ENCODE measurements at places on chromosomes 2 and 18.

GRCh38 chr2:209872675-209873074, 101.0 kb downstream of the UNC80 start:
- DNase-seq = no peak

DNA sequence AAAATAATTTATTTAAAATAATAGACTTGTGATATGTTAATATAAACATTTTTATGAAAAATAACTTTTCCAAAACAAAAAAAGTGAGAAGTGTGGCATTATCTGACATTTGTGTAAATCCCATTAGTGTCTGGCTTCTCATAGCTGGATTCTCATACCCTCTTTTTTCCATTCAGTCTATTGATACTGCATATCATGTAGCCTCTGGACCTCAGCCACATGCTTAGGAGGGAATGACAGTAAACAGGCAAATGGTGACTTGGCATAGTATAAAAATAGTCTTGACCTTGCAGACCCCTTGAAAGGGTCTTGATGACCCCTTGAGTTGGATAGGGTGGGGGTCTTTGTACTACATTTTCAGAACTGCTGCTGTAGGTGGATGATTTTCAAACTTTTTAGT, 29.2 kb downstream of the GALNT1 start:
- no peak for DNase-seq

DNA sequence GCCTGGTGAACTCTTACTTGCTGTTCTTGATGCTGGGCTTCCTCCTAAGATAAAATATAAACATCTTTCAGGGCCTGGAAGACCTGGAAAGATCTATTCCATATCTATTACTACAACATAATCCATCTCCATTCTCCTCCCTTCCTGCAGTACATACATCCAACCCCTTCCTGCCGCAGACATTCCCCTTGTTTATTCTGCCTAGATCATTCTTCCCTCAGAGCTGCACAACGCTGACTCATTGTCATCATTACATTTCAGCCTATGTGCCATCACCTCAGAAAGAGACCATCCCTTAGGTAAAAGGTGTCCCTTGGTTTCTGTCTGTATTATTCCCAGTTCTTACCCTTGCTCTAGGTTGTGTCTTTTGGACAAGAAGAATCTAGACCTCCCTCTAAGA, 2.5 kb upstream of the CDH7 start:
- DNase-seq = no peak

DNA sequence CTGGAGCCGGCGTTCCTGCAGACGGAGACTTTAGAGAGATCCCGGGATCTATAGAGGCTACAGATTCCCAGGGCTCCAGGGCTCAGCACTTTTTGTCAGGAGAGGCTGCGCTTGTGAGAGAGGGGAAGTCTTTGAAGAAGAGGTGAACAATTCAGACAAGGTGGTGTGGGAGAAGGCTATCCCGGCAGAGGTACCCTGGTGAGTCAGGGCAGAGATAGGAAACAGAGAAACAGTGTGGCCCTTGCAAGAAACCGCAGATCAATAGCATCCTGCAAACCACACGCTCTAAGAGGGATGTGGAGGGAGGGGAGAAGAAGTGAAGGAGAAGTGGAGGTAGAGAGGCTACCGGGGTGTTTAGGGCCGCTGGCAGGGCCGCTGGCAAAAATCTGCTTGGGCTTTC, 160.5 kb upstream of the APCDD1 start:
- DNase-seq = no peak

- DNase-seq = no peak
Observed at GRCh38 chr2:20209373-20210109, 15.4 kb downstream of the SDC1 start.

GRCh38 chr2:96393989-96394761, 58.6 kb downstream of the NCAPH start:
- DNase-seq = no peak

- peak; percentile 50 for DNase-seq
Observed at GRCh38 chr2:196170213-196170605, 1.2 kb downstream of the STK17B start.

DNA sequence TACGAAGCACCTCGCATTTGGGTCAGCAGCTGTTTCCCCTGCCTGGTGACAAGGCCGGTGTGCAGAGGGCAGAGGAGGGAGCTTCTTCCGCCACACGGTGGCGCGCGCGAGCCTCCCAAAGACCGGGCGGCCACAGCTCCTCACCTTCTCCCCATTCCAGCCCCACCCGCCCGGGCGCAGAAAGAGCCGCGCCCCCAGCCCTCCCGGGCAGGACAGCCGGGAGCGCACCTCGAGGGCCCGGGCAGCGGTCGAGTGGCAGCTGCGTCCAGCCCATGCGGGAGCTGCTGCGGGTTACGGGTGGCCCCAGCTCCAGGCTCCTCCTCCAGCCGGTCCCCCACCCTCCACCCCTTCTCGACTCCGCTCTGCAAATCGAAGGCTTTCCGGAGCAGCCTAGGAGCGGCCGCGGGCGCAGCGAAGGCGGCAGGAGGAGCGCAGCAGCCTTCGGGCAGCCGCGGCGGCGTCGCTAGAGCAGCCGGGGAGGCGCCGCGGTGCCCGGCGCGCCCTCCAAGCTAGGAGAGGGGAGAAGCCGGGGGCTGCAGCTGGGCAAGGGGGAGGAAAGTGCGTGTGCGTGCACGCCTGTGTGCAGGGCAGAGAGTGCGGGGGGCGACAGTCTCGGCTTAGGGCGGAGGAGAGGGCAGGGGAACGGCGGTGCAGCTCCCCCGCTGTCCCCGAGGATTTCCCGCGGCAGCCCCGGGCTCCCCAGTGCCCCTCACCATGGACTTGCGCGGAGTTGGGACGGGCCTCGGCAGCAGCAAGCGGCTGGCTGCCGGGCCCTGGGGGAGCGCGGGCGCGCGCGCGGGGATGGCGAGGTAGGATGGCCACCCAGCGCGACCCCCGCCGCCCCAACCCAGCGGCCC, at the start of gene CCDC85A:
TSS of gene CCDC85A (plus strand) at position 348 of the 857 bp plus-strand sequence. CDS start 635 bp downstream, outside the sequence.
- DNase-seq = peak; percentile 80

- no peak for DNase-seq
Observed at GRCh38 chr2:96788442-96789244, 27.4 kb upstream of the CNNM3 start.
